ENCODE measurements at places on chromosomes 12 and 14. TPM values are rescaled to one million over a fixed set of nuclear protein-coding genes. Genes with fewer than 3 reads are reported as not detected.

DNA sequence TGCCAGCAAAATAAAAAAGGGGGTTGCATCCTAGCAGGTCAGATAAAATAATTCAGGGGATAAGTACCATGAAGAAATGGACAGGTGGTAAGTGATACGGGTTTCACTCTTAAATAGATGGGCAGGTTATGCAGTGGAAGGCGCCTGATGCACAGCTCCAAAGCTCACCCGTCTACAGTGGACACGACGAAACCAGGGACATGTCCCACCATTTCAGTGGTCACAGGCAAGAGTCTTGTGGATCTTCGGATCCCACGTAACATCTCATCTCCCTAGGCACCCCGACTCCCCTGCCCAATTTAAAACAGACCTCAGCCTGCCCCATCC, 60.5 kb downstream of the DDX51 start:
- DNase-seq = no peak

GRCh38 chr12:55744340-55745030, 1.6 kb downstream of the GDF11 start:
- DNase-seq = no peak

- DNase-seq = no peak
Observed at GRCh38 chr12:6078398-6079096, 45.9 kb downstream of the VWF start.

SENP1 gene
- 22.1 TPM for total RNA-seq

- no peak for DNase-seq
Observed at GRCh38 chr12:99906786-99907579, 77.8 kb downstream of the ANKS1B start.

NXPH4 gene
- total RNA-seq = 1.3 TPM

- DNase-seq = no peak
Observed at GRCh38 chr12:108565976-108566375, 3.6 kb downstream of the ISCU start.

DNA sequence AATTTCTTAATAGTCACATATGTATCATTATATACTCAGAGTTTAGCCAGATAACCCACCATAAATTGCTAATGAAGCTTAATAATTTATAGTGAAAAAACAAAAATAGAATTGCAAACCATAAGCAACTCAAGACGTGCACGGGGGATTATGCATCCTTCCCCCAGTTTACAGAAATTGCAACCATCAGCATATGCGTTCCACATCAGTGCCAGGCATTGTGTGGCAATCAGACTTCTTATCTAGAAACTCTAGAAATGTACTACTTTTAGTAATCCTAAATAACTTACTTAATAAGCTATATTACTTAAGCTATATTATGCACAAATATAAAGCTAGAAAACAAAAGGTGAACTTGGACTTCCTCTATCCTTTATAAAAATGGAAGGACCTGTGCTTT, 115.8 kb downstream of the CRADD start:
- DNase-seq = no peak

TMEM253 gene
- total RNA-seq = not detected

DNA sequence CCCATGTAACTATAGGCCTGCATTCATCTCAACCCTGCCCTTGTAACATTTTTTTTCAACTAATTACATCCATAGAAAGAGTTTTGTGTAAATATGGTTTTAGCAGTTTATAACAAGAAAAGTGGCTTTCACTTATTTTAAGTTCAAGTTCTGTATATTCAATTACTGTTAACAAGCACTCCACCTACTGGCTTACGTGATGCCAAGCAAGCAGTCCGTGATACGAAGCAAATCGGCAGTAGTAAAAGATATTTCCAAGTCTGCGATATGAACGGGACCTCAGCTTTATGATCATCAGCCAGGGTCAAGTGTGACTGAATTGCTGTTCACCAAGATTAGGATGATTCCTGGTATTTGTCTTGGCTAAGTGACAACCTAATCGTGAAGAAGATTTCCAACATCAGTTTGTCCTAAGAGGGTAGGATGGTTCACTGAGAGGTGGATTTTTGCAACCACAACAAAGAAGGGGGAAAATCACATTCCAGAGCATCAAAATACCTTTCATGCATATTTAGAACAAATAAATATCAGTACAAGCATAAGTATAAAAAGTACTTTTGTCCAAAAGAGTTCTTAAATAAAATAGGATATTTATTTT, 456.2 kb downstream of the FOXG1 start:
- DNase-seq = peak; percentile 51

- DNase-seq = no peak
Observed at GRCh38 chr12:42104087-42104486, 40.6 kb downstream of the GXYLT1 start.

GRCh38 chr12:92108651-92109050, 37.0 kb downstream of the BTG1 start:
- peak; percentile 29 for DNase-seq

AMN1 gene
- total RNA-seq = 21.7 TPM
